ENCODE measurements at places on chromosomes 5 and 9.

DNA sequence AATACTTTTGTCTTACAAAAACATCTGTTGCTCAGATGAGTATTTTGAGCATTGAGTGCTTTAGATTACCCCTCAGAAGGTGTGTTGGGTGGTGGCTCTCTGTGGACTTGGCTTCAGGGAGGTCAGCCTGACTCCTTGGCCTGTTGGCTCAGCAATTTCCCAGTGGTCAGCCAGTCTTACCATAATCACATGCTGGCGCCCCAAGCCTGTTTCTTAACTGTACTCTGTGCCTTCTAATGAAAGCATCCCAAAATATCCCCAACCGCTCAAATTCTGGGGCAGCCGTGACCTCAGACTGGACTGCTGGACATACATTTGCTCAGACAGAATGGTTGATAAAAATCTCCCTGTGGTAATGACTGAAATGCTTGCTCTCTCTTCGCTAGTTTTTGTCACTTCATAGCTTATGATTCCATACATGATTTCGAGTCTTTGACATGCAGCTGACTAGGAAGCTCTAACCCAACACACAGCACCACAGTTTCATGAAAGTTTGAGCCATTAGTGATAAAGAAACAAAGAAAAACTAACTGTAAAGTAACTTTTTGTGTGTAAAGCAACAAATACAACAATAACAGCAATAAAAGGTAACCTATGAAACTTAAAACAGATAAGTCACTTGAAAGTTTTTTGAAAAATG lies 562.2 kb upstream of the MEF2C start:
- no peak for DNase-seq

- no peak for DNase-seq
Observed at GRCh38 chr5:134447815-134448520, 36.3 kb upstream of the CDKN2AIPNL start.

GRCh38 chr5:73853091-73853490 lies 227.1 kb downstream of the ARHGEF28 start:
- DNase-seq, result peak; percentile 70

DNA sequence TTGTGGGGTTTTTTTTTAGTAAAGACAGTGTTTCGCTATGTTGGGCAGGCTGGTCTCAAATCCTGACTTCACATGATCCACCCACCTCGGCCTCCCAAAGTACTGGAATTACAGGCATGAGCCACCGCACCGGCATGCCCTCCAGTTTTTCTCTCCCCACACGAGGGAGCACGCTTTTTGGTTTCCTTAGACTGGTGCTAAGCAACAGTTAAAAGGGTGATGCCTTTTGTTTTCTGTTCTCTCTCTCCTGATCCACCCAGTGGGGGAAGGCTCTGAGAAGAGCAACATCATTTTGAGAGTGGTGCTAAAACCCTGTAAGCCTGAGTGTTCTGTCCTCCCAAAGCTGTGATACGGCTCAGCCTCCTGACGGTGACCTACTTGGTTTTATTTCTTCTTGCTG lies 146.6 kb downstream of the MAN2A1 start:
- no peak for DNase-seq

- no peak for DNase-seq
Observed at GRCh38 chr5:14457476-14457875, 124.1 kb upstream of the OTULINL start.

DNA sequence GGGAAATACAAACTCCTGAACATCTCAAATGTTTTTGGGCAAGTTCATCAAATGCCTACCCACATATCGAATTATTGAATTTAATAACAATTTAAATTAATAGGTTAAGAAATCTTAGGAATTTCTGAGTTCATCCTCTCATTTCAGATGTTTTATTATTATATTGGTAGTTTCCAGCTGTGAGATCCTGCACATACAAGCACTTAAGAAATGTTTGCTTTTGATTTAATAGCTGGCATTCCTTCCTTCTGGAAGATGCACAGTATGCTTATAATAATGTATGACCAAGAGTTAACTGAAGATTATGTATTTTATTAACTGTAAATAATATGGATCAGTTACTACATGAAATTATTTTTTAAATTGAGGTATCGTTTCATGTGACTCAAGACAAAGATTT lies 13.9 kb downstream of the TNPO1 start:
- DNase-seq, result no peak

GRCh38 chr5:107469485-107470294 lies 201.0 kb downstream of the EFNA5 start:
- peak; percentile 98 for DNase-seq

DNA sequence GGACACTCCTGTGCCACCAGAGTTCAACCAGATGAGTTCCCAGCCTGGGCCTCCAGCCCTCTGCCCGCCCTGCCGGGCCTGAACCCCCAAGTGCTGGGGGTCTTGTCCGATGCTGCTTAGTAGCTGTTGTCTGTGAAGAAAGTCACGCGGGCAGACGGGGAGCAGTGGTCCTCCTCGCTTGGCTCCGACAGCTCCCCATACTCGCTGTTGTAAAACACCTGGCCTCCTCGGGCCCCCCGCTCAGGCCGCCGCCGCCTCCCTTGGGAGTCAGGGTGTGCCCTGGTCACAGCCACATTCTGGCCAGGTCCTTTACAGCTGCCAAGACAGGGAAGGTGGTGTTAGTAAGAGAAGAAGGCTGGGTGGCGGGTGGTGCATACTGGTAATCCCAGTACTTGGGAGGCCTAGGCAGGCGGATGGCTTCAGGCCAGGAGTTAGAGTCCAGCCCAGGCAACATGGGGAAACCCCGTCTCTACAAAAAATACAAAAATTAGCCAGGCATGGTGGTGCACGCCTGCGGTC lies 11.8 kb upstream of the SCGB3A1 start:
- no peak for DNase-seq

DNA sequence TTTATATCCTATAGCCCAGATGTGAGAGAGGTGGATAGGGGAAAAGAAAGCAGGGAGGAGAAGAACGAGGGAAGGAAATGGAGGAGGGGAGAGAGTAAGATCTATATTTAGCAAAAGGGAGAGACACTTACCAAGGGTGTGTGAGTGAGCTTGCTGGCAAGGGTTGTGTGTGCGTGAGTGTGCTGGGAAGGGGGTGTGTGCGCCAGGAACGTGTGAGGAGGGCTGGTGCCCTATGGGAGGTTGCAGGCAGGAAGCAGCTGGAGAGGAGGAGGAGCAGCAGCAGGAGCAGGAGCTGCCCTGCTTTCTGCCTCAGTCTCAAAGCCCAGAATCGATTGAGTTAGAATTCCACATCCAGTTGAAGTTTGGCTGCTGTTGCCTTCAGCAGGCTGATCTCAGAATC lies 148.3 kb upstream of the RUSC2 start:
- DNase-seq, result peak; percentile 43

GRCh38 chr5:77641397-77641943 lies 3.0 kb upstream of the OTP start:
- no peak for DNase-seq

DNA sequence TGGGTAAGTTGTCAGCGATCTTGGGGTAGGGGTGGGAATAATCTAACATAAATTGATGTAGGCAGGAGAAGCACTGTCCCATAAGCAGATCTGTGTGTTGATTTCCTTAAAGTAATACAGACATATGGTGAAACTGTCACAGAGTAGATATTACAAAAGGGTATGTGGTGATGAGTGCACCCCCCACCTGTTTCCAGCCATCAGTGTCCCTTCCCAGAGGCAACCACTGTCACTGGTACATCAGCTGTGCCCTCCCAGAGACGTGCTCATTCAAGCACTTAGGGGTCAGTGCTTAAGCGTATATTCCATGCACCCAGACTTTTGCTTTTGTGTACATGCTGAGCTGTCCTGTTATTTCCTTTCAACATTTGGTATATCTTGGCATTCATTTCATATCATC lies 94.3 kb upstream of the PITX1 start:
- DNase-seq, result no peak

GRCh38 chr9:69671879-69672595 lies at the start of gene APBA1:
Gene APBA1 (minus strand): TSS chr9:69672371.
- peak; percentile 32 for DNase-seq

GRCh38 chr5:163642904-163643303 lies 137.5 kb downstream of the MAT2B start:
- DNase-seq, result no peak

GRCh38 chr9:74503219-74503618 lies 6.1 kb downstream of the RORB start:
- DNase-seq, result peak; percentile 3

DNA sequence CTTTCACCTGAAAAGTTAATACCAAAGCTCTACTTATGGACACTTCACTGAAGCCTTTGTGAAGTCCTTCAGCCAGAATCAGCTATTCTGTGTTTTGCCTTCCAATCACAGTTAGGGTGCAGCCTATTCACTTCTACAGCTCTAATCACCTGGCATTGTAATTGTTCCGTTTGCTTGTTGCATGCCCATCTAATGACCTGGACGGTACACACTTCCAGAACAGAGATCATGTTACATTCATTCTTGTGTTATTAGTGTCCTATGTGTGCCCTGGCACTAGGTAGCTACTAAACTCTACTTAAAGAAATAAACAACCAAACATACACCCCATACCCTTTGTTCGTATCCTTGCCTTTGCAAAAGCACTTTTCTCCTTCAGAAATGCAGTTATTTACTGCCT lies 1162.9 kb upstream of the WWC1 start:
- no peak for DNase-seq

DNA sequence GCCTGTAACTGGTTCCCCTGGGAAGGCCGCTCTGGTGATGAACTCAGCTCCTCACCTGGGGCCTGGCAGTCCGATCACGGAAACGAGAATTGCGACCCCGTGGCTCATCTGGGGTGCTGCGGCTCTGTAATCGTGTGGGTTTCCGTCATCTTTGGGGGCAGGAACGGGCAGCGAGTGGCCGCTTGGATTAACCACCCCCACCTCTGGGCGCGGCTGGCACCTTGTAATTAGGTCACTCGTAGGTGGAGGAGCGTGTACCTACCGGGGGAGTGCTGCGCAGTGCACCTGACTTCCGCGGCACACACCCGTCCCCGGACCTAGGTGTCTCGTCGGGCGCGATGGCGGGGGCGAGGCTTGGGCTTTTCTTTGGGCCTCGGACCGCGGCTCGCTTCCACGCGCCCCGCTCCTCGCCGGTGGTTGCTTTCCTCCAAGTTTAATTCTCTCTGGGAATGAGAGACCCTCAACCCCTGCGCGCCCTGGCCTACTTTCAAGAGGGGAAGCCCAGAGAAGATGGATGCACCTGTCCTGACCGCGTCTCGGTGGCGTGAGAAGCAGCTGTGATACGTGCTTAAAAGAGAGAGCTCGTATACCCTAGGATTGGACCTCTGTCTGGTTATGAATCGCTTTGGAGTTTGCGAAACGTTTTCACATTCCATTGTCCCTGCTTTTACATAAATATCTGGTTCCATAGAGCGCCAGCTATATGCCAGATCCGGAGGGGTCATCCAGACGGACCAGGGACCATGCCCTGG lies 744 bp upstream of the PPP2CA start:
- peak; percentile 41 for DNase-seq

DNA sequence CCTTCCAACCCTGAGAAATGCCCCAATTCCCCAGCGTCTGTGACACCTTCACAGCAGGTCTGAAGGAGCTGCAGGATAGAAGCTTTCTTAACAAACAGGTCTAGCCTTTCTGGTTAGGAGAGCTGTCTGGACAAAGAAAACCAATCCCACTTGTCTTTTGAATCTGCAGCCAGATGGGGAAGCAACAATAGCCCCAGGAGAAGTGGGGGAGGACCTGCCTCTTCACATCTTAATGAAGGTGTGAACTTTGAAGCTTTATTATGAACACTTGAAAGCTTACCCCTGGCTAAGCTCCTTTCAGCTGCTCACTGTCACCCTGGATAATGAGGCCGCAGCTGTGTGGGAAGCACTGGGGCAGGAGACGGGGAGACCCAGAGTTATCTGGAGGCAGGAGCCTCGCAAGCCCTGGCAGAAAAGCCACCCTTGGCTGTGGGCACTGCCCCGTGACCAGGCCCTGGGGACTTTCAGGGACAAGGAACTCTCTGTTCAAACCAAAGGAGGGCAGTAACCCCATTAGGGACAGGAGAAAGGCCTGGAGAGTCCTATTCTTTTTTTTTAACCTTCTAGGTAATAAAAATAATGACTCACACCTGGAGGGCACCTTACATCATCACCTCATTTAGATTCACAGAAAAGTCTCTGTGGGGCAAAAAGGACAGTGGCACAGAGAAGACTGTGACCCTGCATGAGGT lies 151.8 kb upstream of the RAD23B start:
- DNase-seq, result no peak
